ENCODE measurements at places on chromosomes 7 and 10.

GRCh38 chr10:2839081-2839725 lies 228.1 kb upstream of the PFKP start:
- no peak for DNase-seq

- DNase-seq = no peak
Measured at GRCh38 chr10:124387078-124387874, 31.4 kb downstream of the OAT start.

DNA sequence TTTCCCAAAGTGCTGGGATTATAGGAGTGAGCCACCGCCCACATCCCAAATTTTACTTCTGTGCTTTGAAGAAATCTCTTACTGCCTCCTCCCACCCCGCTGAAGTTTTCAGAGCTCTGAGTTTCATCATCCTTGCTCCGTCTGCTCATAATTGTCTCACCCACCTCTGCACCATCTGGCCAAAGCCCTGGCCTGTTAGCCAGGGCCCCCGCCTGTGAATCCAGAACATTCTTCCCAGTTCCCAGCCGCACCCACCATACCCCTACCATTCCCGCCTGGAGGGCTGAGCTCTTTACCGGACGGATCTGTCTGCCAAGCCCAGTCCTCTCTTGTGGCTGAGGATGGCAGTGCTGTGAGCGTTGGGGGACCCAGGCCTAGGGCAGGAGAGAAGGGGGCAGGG lies 14.5 kb downstream of the SSC4D start:
- no peak for DNase-seq

GRCh38 chr7:84837405-84837804 lies 349.5 kb downstream of the SEMA3D start:
- no peak for DNase-seq

- DNase-seq = no peak
Measured at GRCh38 chr7:5230265-5231067, 40.4 kb downstream of the WIPI2 start.

GRCh38 chr7:100562195-100563099 lies 11.3 kb downstream of the SAP25 start:
- no peak for DNase-seq

GRCh38 chr10:92747600-92747999 lies 57.8 kb downstream of the HHEX start:
- no peak for DNase-seq

DNA sequence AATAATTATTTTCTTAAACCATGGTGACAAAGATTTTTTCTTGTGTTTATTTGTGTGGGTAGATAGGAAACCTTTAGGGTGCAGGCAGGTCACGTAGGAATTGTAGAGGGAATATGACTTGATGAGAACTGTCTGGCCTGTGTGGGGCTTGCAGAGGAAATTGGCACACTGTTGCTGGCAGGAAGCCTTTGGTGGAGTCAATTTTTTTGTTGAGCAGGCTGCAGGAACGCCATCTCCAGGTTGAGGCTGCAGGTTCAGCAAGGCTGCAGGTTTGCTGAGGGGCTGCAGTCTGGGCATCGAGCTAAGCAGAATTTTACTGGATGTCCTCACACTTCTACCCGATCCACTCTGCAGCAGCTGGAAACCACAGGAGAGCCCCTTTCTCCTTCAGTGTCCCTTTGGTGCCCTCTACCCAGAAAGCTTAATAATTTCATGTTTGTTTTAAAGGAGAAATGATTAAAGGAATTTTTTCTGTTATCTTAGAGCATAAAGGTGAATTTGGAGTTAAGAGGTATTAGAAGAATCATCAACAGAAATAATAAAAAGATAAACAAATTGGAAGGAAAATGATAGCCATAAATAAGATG lies 37.0 kb downstream of the TBC1D12 start:
- DNase-seq = no peak

DNA sequence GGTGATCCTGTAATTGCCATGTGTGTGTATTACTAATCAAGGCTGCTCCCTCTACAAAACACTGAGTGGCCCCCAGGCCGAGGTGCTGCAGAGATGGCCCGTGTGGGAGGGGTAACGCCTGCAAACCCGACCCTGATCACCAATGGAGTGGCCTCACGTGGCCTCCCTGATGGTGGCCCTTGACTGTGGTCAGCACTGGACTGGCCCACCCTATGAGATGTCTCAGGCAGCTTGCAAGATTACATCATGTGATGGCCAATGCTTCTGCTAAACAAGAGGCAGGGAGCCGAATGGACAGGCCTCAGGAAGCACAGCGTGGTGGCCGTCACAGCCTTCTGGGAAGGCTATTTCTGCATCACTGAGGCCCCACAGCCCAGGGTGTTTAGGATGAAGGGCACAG lies 186.4 kb downstream of the MGMT start:
- no peak for DNase-seq

DNA sequence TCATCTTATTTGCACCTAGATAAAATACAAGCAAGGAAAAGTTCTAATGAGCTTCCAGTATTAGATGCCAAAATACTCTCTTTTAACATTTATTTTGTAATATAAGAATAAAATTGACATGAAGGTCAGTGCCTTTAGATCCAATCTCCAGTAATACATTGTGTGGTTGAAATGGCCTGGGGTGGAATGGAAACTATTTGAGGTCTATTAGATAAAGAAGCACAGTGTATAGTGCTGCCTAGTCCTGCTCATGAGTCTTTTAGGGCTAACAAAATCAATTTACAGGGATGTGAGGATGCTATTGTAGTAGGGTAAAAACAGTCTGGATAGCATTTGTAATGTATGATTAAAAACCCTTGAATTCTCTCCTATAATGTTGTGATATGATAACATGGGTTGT lies 84.5 kb upstream of the ETV1 start:
- DNase-seq = no peak

DNA sequence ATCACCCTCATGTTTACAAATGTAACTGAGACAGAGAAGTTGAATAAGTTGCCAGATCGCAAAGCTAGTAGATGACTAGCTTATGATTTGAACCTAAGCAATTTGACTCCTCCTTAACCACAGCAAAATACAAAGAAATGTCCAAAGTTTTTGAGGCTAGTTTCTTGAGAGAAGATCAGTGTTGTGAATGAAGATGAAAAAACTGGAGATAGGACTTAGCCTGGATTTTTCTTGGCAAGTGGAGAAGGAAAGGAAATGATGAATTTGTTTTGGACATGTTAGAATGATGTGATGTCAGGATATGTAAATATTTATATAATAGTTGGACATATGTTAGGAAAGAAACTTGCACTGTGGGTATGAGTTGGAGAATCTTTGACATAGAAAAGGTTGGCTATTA lies 149.8 kb downstream of the LSMEM1 start:
- DNase-seq = no peak

- DNase-seq = no peak
Measured at GRCh38 chr7:112654322-112655216, 135.6 kb downstream of the TMEM168 start.

DNA sequence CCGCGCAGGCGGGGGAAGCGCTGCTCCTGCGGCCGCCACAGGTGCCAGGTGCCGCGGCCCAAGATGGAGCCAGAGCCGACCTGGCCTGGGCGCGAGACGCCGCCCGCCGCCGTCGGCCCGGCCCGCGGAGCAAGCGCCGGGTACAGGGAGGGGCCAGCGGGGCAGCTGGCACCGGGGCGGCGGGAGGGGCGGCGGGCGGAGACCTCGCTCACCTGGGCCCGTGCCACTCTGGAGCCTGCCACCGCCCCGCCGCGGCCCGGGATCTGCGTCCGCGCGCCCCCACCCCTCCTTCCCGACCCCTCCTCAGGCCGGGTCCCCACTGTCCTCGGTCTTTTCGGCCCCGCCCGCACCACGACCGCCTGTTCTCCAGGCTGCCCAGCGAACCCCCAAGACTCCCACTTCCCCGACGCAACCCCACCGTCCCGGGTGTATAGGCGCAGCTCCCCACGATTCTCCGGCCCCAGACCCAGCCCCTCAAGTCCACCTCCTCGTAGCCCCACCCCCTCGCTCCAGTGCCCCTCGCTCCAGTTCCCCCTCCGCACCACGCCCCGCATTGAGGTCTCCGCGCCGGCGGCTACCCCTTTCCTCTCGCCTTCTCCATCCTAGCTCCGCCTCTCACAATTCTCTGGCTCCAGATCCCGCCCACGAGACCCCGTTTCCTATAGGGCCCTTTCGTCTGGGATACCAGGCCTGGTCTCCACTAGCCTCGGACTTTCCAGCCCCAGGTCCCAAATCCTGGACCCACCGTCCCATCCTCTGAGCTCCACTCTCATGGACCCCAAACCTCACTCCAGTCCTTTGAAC lies at the start of gene GPRIN2:
Gene GPRIN2, minus strand, starts transcription at position 144 of the 804 bp plus-strand sequence. CDS start 5,922 bp downstream, outside the sequence.
- DNase-seq = peak; percentile 40

DNA sequence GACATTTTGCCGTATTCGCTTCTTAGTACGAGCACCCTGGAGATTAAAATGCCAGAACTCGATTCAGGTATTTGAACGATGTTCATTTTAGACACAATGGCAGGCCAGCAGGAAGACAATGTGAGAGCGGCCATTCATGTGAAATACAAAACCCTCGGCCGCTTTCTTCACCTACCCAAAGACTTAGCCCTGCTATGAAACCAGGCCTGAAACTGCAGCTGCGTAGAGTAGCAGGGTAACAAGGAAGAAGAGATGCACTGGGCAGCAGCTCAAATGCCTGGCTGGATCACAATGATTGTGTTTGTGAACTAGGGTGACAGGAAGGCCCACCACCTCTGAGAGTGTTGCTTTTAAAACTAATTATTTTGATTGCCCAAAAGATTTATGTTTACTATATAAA lies 234.8 kb downstream of the TRIL start:
- DNase-seq = no peak

DNA sequence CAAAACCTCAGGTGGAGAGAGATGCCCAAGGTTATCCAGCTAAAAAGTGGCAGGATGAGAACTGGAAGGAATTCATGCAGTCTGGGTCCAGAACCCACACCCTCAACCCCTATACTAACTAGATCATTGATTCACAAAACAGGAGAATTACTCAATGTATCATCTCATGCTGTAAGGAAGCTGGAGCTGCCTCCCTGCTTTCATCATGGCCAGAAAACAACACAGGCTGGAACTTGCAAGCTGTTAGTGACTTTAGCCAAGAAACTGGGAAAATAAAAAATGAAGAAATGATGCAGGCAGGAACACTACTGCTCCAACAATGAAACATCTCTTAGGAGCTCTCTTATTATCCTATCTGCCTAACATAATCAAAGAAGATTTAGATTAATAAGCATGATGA lies 619.8 kb upstream of the CELF2 start:
- DNase-seq = no peak

DNA sequence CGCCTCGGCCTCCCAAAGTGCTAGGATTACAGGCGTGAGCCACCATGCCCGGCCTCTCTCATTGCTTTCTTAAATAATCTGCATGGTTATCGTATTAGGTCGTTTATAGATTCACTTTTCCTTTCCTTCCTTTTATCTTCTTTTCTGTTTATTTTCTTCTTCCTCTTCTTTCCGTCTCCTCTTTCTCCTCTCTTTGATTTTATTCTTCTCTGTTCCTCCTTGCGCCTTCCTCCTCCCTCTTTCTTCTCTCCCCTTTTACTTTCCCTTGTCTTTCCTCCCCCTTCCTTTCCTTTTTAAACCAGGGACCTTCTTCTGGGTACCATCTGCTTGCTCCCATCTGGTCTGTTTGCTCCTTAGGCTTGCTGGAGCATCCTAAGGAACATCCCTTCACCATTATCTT lies 18.6 kb downstream of the MLLT10 start:
- DNase-seq = no peak

DNA sequence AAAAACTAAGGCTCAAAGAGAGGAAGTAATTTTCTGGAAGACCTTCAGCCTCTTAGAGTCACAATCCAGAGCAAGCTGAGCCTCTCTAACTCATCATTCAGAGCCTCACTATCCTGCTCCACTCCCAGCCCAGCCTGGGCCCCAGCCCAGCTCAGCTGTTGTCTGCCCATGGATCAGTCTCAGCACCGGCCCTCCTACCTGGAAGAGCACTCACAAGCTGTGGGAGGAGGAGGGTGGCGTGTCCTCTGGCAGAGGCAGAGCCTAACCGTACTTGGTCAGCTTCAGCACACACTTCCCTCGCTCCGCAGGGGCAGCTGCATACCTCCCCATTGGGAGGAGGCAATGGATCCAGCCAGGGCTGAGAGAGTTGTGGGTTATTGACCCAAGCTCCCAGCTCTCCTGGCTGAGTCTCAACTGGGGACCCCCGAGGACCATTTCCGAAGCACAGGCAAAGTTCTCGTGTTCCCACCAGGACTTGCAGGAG lies 66.7 kb upstream of the GPR26 start:
- no peak for DNase-seq

DNA sequence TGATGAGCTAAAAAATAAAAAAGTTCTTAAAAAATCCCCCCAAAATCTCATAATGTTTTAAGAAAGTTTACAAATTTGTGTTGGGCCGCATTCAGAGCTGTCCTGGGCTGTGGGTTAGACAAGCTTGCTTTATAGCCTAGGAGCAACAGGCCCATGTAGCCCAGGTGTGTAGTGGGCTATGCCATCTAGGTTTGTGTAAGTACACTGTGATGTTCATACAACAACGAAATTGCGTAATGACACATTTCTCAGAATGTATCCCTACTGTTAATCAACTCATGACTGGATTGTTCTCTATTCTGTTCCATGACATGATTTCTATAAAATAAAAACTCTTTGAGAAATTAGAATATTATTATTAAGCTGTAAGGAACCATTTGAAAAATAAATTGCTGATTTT lies 13.0 kb downstream of the MIOS start:
- DNase-seq = no peak

Data from progenitor cell of endocrine pancreas (in vitro differentiated cells).